ENCODE measurements at places on chromosomes 5 and 9.
A peak's percentile ranks its signal among the peaks of the same experiment; 100 is the strongest.

DNA sequence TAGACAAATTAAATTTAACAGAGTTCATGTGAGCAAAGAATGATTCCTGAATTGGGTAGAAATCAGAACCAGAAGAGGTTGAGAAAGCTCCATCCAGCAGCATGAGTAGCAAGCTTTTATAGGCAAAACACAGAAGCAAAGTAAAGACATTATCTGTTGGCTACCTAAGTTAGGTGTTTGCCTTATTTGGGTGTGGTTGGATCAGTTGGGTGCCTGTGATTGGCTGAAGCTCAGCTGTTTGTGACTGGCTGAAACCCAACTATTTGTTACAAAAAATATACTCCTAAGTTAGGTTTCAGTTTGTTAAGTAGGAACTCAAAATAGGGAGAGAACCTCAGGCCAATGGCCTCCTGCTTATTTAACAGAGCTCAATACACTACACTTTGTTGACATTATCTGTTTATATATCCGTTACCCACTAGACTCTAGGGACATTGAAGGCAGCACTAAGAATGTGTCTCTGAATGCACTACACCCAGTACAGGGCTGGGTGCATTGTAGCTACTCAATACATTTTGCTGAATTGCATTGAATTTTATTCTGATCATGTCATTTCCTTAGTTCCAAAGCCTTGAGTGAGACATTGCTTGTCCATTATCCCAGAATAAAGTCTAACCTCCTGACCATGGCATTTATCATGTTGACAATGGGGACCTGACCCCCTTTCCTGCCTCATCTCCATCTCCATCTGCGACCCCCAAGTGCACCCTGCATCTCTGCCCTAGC, 98.7 kb downstream of the CCDC192 start:
- DNase-seq = no peak

DNA sequence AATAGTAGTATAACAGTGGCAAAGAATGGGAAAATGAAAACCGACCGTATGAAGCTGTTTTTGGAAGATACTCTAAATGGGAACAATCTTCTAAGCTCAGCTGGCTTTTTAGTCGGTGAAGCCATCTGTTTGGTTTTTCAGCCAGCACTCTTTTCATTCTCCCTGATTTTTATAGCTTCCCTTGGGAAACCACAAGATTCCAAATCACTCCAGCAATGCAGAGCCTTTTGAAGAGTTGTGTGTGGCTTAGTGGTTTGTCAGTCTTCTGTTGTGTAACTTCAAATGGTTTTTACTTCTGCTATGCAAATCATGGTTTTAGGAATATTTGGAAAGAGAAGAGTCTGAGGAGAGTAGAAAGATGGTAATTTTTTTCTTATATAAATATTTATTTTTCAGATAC, 180.7 kb downstream of the KDM4C start:
- peak; percentile 91 for DNase-seq

- no peak for DNase-seq
Measured at GRCh38 chr5:96327722-96328121, 105.3 kb downstream of the PCSK1 start.

GRCh38 chr9:71981944-71982343, 70.5 kb downstream of the C9orf85 start:
- no peak for DNase-seq

DNA sequence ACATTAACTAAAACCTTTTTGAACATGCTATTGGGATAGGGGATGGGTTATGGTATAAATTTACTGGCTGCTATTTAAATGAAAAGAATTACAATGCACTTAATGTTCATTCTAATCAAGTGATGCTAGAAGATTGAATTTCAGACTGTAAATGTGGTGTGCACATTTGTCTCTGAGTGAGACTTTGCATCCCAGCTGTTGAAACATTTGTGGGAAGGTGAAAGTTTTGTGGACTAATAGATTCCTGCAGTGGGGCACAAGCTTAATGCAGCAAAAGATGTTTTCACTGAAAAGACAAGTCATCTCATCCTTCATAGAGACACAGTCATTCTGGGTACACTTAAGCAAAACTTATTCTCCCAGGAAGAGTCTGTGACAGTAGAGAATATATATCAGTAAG, 323.6 kb downstream of the NFIB start:
- DNase-seq = peak; percentile 37
